ENCODE measurements at places on chromosomes 6 and 20. TPM values are rescaled to one million over a fixed set of nuclear protein-coding genes. Genes with fewer than 3 reads are reported as not detected.

The LAMA2 gene
- total RNA-seq = 0.28 TPM

The ELOVL2 gene
- total RNA-seq = 27.8 TPM

The PROCR gene
- 38.0 TPM for total RNA-seq

The NAPB gene
- total RNA-seq = 5.8 TPM

The SEMG1 gene
- not detected for total RNA-seq

- DNase-seq = no peak
- H3K4me3 ChIP-seq = no peak overlapping the region
- H3K27ac ChIP-seq = no peak overlapping the region
- no peaks in the 10 kb centered on the region for H3K27me3 ChIP-seq
- peaks cover 9% of the 10 kb centered on the region for H3K36me3 ChIP-seq
Measured at GRCh38 chr20:25290646-25291431, 43.0 kb downstream of the PYGB start.

- no peaks in the 10 kb centered on the region for H3K36me3 ChIP-seq
- no peaks in the 10 kb centered on the region for H3K4me1 ChIP-seq
- H3K4me3 ChIP-seq = no peak overlapping the region
- H3K27me3 ChIP-seq = no peaks in the 10 kb centered on the region
- no peak for DNase-seq
Measured at GRCh38 chr6:166563805-166564204, 22.7 kb downstream of the RAMACL start.

DNA sequence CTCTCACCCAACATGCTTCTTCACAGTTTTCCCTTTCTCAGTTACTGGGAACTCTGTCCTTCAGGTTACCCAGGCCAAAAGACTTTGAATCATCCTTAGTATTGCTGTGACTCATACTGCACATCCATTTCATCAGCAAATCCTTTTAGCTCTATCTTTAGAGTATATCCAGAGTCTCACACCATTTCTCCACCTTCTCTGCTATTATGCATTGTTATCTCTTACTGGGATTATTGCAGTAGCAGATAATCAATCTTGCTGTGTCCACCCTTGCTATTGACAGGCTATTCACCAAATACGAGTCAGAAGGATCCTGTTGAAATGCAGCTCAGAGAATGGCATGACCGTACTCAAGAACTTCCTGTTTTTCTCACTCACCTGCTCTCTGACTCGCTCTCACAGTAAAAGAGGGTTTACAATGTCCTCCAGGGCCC, 57.3 kb downstream of the BCKDHB start:
- no peaks in the 10 kb centered on the region for H3K4me1 ChIP-seq
- no peaks in the 10 kb centered on the region for H3K27me3 ChIP-seq
- peak; percentile 85 for DNase-seq
- no peaks in the 10 kb centered on the region for H3K36me3 ChIP-seq

GRCh38 chr6:13511913-13512717, 24.7 kb upstream of the GFOD1 start:
- DNase-seq = no peak
- H3K4me3 ChIP-seq = no peak overlapping the region
- no peak overlapping the region for H3K27ac ChIP-seq
- H3K4me1 ChIP-seq = no peaks in the 10 kb centered on the region
- H3K27me3 ChIP-seq = peaks cover 6% of the 10 kb centered on the region

DNA sequence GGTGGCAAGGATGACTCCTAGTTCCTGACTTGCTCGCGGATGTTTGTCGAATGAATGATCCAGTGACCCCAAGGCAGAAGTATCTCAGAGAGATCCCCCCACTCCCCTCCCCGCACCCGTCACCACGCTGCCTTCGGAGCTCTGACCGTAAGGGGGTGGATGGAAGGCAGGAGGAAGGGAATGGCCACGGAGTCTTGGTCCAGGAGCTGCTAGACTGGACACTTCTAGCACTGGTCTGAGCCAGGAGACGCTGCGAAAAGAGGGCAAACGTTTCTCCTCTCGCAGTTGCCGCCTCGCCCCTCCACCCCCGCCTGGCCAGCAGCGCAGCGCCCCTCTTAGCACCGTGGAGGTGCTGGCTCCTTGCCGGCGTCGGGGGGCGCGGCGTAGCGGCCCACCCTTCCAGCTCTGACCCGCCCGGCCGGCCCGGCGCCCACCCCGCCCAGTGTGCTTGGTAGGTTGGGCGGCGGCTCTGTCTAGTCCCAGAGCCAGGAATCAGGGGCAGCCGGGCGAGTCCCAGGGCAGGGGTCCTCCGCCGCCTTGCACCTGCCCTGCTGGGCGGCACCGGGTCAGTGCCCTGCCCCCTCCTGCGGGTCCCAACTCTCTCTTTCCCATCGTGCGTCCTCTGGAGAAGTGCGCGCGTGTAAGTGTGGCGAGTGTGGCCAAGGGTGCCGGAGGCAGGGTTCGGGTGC, 2.4 kb upstream of the DBNDD2 start:
- no peaks in the 10 kb centered on the region for H3K27me3 ChIP-seq
- H3K4me3 ChIP-seq = peak overlapping the region; percentile 84
- peak overlapping the region; percentile 69 for H3K27ac ChIP-seq
- no peak for DNase-seq
